Activated naive CD8-positive, alpha-beta T cell treated with anti-CD3 and anti-CD28 coated beads for 36 hours (primary cell): ENCODE measurements at places on chromosomes 5 and 9. TPM values are rescaled to one million over a fixed set of nuclear protein-coding genes. Genes with fewer than 3 reads are reported as not detected.
A peak's percentile ranks its signal among the peaks of the same experiment; 100 is the strongest.

The DIRAS2 gene
- total RNA-seq: not detected

The FLT4 gene
- total RNA-seq: 6.0 TPM

The SMIM33 gene
- total RNA-seq: not detected

The GFI1B gene
- total RNA-seq: not detected

- no peak for DNase-seq
Observed at GRCh38 chr5:153491856-153492255, 1.4 kb downstream of the GRIA1 start.

- DNase-seq: no peak
Observed at GRCh38 chr9:34387239-34387638, 10.5 kb upstream of the MYORG start.

- no peak for DNase-seq
Observed at GRCh38 chr9:107269681-107270080, 13.4 kb upstream of the RAD23B start.

- DNase-seq: no peak
Observed at GRCh38 chr5:54774281-54775170, 210.9 kb downstream of the ESM1 start.

GRCh38 chr5:88269222-88269771 lies 652 bp upstream of the TMEM161B start:
- peak; percentile 11 for DNase-seq

DNA sequence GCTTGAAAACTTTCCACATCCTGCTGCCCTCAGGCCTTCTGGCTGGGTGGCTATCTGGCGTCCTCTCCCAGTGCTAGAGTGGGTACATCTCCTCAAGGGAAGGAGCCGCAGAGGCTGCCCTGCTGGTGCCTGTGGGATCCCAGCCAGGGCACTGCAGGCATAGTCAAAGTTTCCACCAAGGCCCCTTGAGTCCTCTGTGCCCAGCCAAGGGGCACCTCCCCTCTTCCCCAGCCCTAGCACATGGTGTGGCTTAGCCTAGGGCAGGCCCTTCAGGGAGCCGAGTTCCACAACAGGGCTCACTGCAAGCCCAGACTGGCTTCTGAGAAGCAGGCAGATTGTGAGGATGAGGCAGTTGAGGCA lies 103.2 kb downstream of the RGS3 start:
- DNase-seq: no peak

- no peak for DNase-seq
Observed at GRCh38 chr9:132554755-132555154, 27.7 kb upstream of the BARHL1 start.

DNA sequence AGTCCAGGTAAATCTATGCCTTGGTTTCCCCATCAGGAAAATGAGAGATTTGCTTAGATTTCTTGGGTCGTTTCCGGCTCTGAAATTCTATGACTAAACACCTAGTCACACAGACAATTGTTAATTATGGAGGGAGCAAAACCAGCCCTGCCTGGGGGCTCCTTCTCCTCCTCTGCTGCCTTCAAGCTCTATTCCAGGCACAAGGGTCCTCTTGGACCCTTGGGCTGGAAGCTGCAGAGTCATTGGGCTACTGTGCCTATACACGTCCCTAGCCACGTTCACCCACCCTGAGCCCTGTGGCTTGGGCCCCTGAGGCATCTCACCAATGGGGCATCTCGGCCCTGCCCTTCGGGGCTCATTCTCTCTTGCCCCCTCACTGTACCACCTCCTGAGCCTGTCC lies 73.8 kb upstream of the TBC1D2 start:
- no peak for DNase-seq

- no peak for DNase-seq
Observed at GRCh38 chr5:67123819-67124218, 72.8 kb downstream of the CD180 start.

DNA sequence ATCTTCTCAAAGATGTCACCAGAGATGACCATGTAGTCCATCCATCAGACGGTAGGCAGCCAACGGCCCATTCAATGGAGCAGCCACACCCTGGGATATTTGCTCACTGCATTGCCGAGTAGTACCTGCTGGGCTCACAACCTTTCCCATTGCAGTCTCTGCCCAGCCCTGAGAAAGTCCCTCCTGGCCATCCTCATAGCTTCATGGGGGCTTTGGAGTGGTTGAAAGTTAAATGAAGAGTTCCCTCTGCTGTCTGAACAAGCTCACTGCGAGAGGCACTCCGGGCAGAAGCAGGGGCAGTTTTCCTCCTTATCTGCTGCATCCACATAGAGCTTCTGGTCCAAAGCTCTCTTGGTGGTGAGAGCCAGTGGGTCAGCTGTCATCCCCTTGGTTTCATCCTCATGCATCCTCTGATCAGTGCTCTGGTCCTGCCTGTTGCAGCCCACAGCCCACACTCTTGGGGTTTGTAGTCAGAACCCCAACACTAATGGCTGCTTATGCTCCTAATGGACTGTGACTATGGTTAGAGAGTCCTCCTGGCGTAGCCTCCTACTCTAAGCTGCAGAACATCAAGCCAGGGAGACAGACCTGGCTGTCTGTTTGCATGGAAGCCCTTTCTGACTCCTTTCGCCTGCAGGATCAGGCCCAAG lies 23.3 kb downstream of the TNFSF8 start:
- no peak for DNase-seq

DNA sequence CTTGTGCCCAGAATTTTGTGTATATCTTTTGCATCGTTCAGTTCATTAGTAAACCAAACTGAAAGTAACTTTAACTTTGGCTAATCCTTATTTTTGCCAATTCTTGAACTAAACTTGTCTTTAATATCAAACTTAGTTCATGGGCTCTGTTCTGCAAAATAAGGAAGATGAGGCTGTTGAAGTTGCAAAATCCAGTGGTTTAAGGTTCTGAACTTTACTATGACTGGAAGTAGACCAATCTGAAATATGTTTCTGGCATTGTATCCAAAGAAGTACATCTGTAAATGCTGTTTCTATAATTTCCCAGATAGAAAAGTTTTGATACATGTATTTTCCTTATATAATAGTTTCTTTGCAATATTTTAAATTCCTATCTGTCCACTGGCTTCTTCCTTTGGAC lies 238.1 kb downstream of the CETN3 start:
- no peak for DNase-seq

DNA sequence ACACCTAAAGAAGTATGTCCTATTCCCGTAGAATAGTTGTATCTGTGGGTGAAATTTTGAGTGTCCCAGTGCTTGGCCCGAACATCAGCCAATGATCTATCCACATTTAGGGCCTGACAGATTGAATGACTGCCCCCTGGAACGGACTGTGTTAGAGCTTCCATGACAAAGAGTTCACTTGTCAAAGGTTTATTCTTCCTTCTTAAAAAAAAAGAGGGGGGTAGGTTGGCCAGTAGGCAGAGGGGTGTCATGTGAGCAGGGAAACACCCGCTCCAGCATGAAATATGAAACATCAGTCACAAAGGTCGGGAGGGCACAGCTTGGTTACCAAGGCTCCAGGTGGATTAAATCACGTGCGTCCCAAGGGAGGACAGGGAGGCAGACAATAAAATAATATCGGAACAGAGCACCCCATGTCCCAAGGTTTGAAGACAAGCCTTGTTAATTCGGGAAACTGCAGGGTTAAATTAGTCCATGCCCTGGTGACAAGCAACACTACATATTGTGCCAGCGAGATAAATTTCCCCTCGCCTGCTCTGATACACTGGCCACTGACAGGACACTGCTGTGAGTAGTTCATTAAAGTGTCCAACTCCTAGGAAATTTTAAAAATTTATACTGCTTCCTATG lies 401.2 kb downstream of the IRX1 start:
- DNase-seq: no peak

DNA sequence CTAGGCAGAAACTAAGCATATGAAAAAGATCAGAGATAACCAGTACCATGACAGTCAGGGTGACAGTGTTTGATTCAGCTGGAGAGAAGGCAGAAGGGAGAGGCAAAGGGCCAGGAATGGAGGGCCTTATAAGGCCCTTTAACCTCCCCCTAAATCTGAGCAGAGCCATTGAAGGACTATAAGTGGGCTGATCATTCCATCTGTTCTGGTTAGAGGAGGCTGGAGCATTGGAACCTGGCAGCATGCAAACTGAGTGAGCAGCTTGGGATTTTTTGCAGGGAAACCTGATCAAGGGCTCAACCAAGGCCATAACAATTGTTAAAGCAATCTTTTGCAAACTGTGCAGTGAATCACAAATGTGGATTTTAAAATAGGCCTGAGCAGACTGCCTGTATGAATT lies 174.5 kb upstream of the DAP start:
- no peak for DNase-seq

DNA sequence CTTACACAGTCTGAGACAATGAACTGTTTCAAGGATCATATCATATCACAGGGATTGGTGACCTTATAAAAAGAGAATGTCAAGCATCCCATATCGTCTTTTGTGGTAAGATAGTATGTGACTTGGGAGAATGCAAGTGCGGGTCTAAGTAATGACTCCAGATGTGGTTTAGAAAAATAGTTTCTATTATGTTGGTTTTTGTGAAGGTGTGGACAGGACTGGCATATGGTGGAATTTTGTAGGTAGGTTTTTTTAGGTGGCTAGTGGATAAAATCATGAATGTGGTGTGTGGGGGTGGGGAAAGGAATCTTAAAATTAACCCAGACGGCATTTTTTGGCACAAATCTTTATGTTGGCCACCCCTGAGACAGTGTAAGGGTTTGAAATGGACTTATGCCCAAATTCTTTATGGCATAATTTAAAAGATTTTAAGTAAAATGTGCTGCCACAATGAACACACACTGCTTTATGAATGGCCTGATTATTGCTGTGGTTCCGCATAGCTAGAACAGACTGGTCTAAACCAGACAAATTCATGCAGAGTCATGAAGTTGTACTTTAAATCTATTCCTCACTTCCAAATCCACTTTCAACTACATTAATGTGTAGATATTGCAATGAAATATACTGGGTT lies 204.8 kb upstream of the HAPLN1 start:
- DNase-seq: no peak

GRCh38 chr5:121841892-121842291 lies 9.8 kb upstream of the FTMT start:
- DNase-seq: no peak
